Upper lobe of left lung (tissue), 6 donors: ENCODE measurements at places on chromosomes 1 and 21. TPM values are rescaled to one million over a fixed set of nuclear protein-coding genes. Genes with fewer than 3 reads are reported as not detected.

DNA sequence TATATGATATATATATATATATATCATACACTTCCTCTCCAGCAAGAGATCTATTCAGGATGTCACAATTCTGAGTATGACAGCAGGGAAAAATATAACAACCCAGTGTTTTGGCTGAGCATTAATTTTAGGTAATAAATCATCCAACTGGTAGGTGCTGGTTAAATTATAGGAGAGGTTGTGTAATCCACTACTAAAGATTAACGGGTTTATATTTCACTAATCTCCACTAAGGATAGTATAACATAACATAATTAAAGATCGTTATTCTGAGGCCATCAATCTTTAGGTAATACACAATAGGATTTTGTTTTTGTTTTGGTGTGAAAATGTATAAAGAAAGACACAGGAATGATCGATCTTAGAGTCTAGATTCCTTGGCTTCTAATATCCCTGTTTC lies 102.2 kb downstream of the COQ8A start:
- DNase-seq = no peak

DNA sequence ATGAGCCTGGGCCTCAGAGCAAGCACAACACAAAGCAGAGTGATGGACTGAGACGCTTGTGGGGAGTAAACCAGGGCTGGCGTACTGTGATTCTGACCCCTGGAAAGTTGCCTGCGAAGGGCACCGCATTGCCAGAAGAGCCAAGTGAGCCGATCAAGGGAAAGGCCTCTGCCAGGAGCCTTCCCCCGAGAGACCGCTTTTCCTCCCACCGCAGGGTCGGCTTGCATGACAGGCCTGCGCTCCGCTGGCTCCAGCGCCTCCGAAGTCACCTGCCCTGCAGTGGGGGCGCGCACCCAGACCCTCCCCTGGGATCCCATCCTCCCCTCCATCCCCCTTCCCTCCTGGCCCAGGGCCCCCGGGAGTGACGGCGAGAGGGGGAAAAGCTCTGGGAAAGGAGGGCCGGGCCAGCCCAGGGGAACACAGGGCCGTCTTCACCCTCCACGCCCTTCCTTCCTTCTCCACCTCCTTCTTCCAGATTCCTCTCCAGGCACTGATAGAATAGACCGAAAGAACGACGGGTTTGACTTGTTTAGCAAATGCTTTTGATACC lies 165.0 kb downstream of the TRIM33 start:
- no peak for DNase-seq

The GFI1 gene
- 4.8 TPM for total RNA-seq

The CD48 gene
- 9.4 TPM for total RNA-seq

The CAPN8 gene
- total RNA-seq = 93.2 TPM

DNA sequence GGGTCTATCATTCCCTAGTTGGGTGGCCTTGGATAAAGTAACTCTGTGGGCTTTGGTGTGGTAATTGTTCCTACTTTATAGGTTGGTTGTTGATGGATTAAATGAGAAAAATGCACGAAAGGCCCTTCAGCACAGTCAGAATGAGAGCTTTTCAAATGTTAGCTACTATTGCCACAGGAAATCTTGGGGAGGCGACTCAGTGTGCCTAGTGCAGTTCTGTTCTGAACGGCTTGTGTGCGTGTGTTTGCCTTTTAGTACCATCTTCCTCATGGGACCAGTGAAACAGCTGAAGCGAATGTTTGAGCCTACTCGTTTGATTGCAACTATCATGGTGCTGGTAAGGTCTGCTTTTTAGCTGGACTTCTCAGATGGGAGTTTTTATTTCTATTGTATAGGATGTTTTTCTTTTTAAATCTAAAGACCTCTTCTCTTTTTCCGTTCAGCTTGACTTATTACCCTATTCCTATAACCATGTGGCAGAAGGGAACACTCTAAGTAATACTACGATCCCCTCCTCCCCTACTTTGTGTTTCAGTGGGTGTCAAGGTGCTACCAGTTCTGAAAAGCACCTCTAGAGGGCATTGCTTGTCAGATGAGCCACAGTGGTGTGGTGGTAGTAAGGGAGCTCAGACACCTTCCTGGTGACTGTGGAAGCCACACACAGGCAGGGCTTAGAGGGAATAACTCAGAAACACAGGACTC lies 9.2 kb downstream of the SFT2D2 start:
- no peak for DNase-seq

The BGLAP gene
- total RNA-seq = 2.0 TPM

The EFNA3 gene
- total RNA-seq = 0.33 TPM

GRCh38 chr1:113811156-113811887 lies 954 bp downstream of the RSBN1 start:
- DNase-seq = peak; percentile 23

DNA sequence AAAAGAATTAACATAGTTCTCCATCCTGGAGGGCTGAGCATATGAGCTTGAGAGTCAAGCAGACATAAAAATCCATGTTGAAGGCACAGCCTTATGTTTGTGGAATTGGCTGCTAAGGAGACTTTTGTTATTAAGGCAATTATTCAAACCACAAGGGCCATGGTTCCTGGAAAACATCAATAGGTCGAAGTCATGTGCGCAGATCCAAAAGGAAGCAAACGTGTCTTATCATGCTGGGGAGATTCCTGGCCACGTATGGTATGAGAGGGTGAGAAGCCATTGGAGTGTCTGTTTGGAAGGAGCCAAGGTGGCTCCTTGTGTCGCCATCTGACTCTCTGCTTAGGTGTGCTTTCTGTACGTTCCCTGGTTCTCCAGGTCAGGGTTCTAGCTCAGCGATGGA lies 61.8 kb upstream of the COA6 start:
- no peak for DNase-seq

The MYBPHL gene
- total RNA-seq = 8.6 TPM

The DCDC2B gene
- total RNA-seq = 1.5 TPM

The IL20 gene
- total RNA-seq = not detected

The IL23R gene
- total RNA-seq = not detected

GRCh38 chr1:23376890-23377811 lies 7.5 kb upstream of the ZNF436 start:
- no peak for DNase-seq

DNA sequence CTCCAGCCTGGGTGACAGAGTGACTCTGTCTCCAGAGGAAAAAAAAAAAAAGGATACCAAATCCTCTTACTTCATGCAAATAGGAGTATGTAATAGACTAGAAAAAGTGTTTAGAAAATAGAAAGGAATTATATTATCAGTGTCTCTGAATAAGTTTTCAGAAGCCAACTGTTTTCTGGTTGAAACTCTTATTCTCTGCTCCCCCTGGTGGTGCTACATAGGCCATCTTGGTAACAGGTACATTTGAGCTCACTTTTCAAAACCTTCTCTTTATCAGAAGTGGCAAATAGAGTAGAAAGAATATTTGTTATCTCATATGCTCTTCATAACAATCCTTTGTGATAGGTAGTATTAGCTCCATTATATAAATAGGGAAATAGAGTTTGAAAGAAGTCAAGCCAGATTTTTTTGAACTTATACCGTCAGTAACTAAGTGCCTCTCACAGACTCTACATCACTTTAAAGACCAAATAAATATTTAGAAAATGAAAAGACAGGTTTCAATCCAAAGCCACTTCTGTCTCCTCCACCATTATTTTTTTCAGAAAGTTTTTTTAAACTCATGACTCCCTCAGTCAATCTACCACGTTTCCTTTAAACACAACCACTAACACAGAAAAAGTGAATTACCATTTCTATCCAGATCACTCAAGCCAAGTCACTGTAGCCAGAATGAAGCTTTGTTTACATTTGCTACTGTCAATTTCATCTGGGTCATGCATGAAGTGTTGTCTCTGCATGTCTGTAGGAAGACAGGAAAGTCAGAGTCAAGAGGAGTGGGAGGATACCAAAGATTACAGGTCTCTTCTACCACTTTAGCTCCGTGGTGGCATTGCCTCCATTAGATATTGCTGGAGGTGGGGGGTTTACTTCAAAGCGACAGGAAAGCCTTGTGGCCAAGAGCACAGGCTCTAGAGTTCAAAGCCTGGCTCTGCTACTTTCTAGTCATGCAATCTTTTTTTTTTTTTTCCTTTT lies 45.6 kb downstream of the IL23R start:
- DNase-seq = no peak

The TAS1R1 gene
- not detected for total RNA-seq

DNA sequence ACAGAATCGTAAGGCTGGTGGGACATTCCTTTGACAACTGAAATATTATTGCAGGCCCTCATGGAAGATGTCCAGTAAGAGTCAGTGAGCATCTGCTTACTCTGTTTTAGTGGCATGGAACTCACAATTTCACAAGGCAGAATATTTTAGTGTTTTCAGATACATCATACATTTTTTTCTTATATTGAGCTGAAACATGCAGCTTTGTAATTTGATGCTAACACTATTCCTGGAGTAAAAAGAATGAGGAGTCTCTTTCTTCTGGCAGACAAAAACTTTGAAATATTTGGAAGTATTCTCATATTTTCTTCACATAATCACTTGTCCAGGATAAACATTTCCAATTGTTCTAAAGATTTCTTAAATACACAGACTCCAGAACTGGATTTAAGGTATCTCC lies 17.7 kb downstream of the CLDN17 start:
- DNase-seq = no peak

The TFAP2E gene
- total RNA-seq = 7.3 TPM

The ZNF648 gene
- total RNA-seq = 0.15 TPM

DNA sequence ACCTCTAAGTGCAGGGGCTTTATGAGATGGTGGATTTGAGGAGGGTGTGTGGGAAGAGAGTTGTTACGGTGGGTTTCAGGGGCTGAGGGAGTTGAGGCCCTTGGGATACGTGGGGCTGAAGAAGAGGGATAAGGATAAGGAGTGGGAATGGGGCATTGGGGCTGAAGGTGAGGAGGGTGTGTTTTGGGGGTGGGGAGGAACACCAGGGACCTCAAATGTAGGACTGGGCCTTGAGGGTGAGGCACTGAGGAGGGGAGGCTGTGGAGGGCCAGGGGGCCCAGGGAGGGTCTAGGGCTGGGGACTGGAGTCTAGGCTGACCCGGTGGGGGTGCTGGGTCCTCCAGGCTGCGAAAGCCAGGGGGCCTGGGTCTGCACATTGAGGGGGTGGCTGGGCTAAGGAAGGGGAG lies 1.2 kb upstream of the PLEKHM2 start:
- DNase-seq = no peak

GRCh38 chr1:205172729-205173366 lies 38.7 kb downstream of the DSTYK start:
- DNase-seq = no peak

The GPATCH3 gene
- 11.9 TPM for total RNA-seq

GRCh38 chr21:43933680-43934079 lies 68.7 kb downstream of the AGPAT3 start:
- peak; percentile 65 for DNase-seq

The TSNAX gene
- 29.5 TPM for total RNA-seq

The CCDC190 gene
- total RNA-seq = 1.5 TPM

DNA sequence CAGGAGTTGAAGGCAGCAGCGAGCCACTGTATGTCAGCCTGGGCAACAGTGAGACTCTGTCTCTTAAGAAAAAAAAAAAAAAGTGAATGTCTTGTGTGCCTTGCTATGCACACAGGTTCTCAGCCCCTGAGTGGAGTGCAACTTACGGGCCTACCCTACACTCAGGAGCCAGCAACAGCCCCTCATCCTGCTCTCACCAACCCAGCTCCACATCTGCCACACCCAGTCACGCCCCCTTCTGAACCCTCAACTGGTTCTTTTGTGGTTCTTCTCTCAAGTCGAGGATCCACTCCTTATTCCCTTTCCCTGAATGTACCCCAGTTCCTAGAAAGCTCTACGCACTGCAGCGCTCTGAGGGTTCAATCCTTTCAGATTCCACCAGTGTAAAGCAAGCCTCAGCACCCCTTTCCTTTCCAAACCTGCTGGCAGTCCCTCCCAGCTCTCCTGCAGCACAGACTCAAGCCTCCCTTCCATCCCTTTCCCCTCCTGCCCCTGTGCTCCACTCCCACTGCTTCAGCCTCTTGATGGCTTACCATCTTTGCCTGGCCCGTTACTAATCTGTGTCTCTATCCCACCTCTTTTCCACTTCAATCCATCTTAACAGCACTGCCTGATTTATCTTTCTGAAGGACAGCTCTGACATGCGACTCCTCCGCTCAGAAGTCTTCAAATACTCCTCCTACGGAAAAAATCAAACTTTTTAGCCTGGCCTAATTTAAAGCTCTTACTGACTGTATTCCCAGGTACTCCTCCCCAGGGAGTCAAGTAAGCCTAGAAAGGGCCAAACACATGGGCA lies 38.1 kb downstream of the GNB1 start:
- DNase-seq = no peak

- DNase-seq = peak; percentile 88
Observed at GRCh38 chr1:247007511-247008405, at the start of gene ZNF695. TSS of gene ZNF695 (minus strand) at chr1:247008057. CDS start at chr1:247007908, 149 bp downstream.

- no peak for DNase-seq
Observed at GRCh38 chr1:98336472-98337083, 324.9 kb upstream of the SNX7 start.

The ALX3 gene
- not detected for total RNA-seq

The LRRC42 gene
- total RNA-seq = 13.2 TPM
